ENCODE measurements at places on chromosomes 11 and 22.
A peak's percentile ranks its signal among the peaks of the same experiment; 100 is the strongest.

- peak; percentile 74 for DNase-seq
Observed at GRCh38 chr22:31346255-31346732, at the start of gene PATZ1. Gene PATZ1 (minus strand): TSS chr22:31346346. CDS start chr22:31345602, 744 bp downstream.

- no peak for DNase-seq
Observed at GRCh38 chr22:39208013-39208680, 36.6 kb downstream of the PDGFB start.

GRCh38 chr22:25928038-25928437, 186.1 kb downstream of the MYO18B start:
- no peak for DNase-seq

DNA sequence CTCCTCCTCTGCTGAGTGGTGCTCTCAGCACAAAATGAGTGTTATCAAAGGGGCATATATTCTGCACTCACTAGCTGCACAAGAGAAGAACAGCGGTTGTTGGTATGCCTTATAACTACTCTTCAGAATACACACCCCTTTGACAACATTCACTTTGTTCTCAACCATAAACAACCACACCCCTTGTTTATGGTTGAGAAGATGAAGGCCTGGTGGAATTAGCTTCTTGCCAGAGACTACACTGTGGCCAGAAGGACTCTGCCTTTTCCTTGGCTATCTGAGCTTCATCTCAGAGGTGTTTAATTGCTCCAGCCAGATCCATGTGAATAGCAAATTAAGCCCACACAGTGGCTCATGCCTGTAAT, 45.0 kb upstream of the CLDN5 start:
- DNase-seq = no peak

GRCh38 chr22:49303781-49304461, 523.8 kb downstream of the BRD1 start:
- DNase-seq = no peak

GRCh38 chr11:95455228-95455970, 224.4 kb upstream of the SESN3 start:
- DNase-seq = no peak

DNA sequence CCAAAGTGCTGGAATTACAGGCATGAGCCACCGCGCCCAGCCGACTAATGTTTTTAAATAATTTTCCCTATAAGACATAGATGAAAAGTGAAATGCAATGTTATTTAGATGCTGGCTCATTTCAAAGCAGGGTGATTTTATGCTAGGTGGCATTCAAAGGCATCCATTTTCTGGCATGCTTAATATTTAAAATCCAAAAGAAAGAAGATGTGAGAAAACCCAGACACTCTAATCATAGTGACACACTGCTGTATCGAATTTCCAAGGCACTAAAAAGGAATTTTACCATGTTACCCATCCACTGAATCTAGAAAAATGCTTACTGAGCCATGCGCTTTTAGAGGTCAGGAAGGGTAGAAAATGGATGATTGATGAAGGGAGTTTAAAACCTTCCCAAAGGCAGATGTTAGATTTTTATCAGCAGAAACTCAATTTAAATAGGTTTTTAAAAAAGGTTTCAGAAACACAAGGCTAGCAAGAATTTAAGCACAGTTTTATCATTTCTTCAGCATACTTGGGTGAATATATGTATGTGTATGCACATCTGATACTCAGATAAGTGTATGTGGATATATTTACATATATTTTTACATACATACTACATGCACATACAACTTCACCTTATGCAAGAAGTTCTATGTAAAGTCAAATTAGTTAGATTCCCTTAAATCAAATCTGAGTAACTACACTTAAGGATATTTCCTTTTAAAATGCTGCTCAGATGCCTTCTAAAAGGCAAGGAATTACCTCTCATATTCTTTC, 24.1 kb upstream of the CCDC89 start:
- no peak for DNase-seq

- DNase-seq = no peak
Observed at GRCh38 chr11:73398721-73399120, 22.5 kb downstream of the RELT start.

DNA sequence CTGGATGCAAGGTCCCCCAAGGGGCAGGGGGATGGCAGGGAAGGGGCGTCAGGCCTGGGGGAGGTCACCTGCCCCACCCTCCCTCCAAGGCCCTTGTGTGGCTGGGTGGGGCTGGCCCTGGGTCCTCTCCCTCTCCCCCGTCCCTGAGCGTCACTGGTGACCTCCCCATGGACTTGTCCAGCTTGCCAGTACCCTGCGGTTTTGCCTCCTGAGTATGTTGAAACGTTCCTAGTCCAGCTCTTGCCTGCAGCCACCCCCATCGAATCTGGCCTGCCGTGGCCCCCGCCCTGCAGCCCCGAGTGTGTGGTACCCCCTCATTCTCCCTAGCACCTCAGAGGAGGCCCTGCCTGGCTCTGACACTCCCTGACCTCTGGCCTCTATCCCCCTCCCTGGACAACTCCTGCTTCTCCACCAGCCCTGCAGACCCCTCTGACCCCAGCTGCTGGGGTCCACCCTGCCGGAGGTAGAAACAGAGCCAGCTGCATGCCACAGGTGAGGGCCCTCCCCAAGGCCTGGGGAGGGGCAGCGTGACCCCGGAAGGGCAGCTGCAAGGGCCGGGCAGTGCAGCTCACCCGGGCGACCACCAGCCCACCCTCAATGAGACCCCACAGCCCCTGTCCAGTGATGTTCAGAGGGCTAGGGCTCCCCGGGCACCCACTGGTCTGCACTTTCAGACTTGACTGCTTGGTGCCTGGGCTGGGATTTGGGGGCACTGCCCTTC, 4.1 kb upstream of the MUC6 start:
- no peak for DNase-seq

DNA sequence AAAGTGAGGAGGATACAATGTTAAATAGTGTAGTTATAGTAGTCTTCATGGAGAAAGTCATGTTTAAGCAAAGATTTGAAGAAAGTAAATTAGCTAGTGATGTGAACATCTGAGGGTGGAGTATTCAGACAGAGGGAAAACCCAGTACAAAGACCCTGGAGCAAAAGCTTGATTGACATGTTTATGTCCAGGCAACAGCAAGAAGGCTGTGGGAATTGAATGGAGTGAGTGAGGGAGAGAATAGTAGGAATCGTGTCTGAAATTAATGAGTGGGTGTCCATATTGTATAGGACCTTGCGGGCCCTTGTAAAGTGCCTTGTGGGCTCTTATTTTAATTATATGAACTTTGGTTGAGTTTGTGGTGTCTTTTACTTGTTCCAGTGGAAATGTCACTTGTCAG, 424.1 kb upstream of the KIRREL3 start:
- no peak for DNase-seq

DNA sequence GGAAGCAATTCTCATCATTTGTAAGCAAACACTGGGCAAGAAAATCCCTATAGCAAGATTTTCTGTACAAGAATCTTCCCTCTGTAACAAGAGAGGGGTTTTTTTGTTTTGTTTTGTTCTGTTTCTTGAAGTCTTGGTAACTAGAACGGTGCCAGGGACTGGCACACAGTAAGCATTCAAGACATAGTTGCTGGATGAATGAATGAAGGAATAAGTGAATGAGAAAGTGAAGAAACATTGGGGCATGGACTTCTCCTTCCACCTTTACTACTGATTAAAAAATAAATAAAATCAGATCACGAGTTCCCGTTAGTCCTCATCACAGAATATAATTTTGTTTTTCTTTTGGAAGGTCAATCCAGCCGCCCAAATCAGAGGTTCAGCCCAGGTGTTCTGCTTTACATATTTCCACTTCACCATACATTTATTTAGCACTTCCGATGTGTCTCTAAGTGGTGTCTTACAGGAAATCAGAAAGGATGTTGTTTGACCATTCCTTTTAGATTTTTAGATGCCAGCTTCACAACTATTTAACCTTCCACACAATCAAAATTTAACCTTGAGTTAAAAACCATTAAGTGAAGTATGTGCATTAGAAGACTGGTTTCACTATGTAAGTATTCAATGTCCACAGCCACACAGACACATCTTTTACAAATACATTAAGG, 281.2 kb downstream of the CADM1 start:
- DNase-seq = no peak
